ENCODE measurements at places on chromosomes 12 and 14.

GRCh38 chr12:117119592-117120198 is 20.5 kb upstream of the TESC start:
- no peak for DNase-seq

DNA sequence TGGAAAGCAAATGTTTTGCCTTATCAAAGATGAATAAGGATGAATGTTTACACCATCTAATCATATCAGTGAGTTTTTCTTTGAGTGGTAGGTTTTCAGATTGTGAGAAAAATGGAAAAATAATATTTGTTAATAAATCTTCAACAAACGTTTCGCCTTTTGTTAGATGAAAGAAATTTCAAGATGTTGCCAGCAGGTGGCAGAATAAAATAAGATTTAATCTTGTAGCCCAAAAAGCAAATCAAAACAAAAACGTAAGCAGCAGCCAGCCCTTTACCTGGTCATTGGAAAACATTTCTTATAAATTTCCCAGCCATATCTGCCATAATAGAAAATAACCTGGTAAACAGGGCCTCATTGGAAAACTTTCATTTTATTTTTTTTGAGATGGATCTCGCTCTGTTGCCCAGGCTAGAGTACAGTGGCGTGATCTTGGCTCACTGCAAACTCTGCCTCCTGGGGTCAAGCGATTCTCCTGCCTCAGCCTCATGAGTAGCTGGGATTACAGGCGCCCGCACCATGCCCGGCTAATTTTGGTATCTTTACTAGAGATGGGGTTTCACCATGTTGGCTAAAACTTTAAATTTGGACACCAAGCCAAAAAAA is 15.4 kb upstream of the TMEM120B start:
- peak; percentile 52 for DNase-seq

DNA sequence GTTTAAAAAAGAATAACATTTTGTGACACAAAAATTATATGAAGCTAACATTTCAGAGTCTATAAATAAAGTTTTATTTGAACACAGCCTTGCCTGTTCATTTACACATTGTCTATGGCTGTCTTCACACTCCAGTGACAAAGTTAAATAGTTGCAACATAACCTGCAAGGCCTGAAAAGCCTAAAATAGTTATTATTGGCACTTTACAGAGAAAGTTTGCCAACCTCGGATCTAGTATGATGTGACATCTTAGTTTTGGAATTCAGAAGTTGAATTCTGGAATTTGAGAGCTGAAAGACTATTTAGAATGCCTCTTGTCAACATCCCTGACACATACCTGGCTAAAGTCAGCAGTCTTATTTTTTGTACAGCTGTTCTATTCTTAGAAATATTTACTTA is 68.3 kb downstream of the DYRK2 start:
- DNase-seq: peak; percentile 23

DNA sequence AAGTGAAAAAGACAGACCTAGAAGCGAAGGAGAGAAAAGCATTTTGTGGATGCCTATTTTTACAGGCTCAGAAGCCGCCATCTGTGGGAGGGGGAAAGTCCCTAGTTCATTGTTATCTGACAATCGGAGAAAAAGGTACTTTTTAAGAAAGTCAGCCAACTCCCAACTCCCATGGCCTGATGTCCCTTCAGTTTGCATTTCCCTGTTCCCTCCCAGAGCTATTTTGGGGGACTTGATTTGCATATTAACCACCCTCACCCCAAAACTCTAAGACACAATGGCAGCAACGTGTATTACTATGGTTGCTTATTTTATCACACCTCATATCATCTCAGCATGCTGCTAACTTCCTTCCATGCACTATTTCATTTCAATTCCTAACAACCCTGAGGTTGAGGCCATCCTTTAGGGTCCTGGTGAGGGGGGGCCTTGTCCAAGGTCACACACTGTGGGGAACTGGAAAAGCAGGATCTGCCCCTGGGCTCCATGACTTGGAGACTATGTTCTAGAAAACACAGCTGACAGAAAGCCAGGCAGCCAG is 18.7 kb downstream of the HVCN1 start:
- DNase-seq: no peak

DNA sequence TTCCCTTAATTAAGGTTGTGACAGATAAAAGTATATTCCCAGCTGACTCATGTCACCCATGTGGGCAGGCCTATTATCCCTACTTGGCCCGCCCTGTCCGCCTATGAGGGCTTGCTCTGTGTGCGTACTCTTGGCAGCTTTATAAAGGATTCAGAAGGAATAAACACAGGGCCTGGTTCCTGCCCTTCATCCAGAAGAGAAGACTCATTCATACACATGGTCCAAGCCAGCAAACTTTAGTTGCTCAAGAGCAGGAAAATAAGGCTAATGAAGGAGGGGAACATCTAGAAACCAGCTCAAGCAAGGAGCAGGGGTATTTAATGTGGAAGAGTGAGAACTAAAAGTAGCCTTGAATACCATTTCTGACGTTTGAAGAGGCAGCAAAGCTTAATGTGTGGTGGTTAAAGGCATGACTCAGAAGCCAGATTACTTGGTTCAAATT is 141.9 kb downstream of the CRADD start:
- DNase-seq: no peak

GRCh38 chr14:93709249-93709648 is 79.0 kb downstream of the PRIMA1 start:
- no peak for DNase-seq

DNA sequence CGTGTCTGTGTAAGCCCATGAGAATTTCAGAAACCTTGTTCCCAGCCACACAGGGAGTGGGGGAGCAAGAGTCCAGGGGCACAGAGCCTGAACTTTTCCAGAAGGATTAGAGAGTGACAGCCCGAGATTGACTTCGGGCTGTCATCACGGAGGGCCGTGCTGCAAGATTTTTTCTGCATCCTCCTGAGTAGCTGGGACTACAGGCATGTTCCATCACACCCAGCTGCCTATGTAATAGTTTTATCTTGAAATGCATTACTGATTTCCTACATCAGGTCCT is 14.4 kb downstream of the EVL start:
- DNase-seq: no peak

DNA sequence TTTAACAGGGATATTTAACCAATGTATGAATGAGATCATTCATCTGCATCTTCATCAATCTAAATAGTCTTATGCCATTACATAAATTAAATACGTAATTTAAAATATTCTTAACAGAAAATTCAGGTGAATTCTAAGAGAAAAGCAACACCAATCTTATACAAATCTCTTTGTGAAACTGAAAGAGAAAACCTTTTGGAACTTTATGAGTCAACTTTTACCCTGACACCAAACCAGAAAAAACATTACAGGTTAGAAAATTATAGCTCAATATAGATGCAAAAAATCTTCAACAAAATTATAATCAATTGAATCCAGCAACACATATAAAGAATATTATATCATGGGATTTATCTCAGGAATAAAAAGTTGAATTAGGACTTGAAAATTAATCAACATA is 3.4 kb downstream of the GLIPR1L1 start:
- no peak for DNase-seq

GRCh38 chr12:9340422-9341259 is 132.4 kb upstream of the PZP start:
- no peak for DNase-seq

DNA sequence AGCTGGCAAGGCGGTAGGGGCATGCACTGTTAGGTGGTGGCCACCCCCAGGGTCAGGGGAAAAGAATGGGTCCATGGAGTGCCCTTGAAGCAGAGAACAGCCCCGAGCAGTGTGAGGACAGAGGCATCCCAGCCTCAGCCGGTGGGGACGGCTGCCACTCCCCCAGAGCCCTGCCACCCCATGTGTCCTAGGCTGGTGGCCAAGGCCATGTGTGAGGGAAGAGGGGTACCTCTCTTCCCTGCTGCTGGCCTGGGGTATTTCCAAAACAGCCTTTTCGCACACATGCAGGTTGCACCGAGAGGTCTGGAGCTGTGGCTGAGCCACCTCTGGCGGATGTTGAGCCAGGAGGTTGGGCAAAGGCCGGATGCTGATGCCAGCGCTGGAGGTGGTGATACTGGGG is 19.9 kb downstream of the RFLNA start:
- no peak for DNase-seq

- DNase-seq: peak; percentile 24
Observed at GRCh38 chr12:89439941-89440340, 84.7 kb downstream of the GALNT4 start.

DNA sequence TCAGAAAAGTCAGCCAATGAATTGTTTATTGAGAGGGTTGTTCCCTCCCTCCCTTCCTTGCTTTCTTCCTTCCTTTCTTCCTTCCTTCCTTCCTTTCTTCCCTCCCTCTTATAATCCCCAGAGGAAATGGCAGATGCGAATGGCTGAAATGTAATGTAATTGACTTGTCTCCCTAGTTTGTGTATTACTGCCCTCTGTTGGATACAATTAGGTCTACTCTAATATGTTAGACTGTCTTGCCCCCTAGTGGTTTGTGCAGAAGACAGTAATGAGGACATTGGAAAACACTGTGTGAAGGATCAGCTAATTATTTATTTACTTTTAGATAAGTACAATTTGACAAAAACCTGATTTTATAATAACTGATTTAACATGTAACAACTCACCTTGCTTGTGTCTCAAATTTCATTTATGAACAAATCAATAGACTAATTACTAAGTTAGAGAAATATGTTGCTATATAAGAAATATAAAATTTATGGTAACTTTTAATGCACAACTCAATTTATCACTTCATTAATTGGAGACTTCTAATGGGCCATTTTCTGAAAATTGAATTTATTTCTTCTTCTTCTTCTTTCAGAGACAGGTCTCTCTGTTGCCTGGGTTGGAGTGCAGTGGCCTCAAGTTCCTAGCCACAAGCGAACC is 229.8 kb upstream of the LRIG3 start:
- DNase-seq: no peak

GRCh38 chr12:75705749-75706711 is 194.6 kb upstream of the KRR1 start:
- no peak for DNase-seq

DNA sequence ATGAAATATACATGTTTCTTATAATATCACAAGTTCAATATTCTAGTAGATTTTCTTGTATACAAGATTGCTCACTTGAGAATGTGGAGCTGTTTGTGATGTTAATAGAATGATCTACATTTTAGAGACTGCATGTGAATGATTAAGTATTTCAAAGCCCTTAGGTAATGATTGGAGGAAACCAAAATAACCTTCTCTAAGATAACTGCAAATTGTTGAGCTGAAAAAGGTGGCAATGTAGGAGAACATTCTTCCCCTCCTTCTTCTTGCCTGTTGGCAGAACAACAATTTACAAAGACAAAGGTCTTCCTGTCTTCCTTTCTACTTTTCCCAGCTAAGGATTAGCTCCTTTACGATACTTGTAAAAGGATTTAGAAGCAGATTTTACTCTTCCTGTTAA is 2.0 kb upstream of the CLEC6A start:
- DNase-seq: no peak

- no peak for DNase-seq
Observed at GRCh38 chr14:100410056-100410565, 87.0 kb downstream of the SLC25A47 start.

GRCh38 chr12:109580272-109580671 is 6.7 kb downstream of the MVK start:
- no peak for DNase-seq

- DNase-seq: no peak
Observed at GRCh38 chr12:57131896-57132744, 3.8 kb downstream of the LRP1 start.

DNA sequence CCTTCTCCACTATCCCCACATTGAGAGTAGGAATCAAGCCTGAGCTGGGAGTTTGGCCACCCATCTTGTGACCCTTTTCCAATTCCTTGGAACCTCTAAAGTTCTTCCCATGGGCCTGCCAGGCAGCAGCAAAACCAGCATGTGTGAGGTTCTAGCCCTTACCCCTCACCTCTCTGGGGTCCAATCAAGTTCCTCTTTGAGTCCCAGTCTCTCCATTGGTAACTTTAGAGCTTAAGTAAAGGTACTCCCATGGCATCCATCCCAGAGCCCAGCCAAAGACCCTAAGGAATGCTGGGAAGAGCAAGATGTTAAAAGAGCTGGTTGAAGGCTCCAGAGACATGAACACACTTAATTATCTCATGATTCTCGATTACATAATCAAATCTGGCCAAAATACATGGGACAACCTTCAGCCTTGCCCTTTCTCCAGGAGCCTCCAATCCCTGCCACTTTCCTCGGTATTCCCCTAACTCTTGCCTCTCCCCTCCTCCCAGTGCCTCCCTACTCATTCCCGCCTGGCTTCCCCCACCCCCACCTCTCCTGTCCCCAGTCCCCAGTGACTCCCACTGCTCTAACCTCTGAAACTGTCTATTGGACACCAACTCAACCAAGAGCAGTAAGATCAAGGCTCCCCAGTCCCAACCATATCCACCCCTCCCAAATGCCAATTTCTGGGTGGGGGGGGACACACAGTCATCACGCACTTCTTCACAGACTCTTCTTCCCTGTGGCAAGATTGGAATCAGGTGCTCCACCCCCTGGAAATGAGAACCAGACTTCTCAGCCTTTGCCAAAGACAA is 4.8 kb upstream of the TNS2 start:
- no peak for DNase-seq

DNA sequence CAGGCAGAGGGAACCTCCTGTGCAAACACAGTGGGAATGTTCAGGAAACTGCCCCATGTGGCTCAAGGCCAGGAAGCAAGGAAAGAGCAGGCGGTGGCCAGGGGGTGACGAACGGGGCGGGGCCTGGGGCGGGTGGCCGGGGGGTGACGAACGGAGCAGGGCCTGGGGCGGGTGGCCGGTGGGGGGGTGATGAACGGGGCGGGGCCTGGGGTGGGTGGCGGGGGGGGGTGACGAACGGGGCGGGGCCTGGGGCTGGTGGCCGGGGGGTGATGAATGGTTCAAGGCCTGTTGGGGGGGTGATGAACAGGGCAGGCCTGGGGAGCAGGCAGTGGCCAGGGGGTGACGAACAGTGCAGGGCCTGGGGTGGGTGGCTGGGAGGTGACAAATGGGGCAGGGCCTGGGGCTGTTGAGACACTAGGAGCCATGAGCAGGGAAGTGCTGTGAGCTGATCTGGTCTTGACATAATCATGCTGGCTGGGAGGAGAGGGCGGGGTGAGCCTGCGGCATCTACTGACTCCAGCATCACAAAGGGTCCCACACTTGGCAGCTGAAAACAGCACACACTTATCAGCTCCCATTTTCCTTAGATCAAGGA is 62.7 kb upstream of the FBRSL1 start:
- DNase-seq: no peak

Measured in hepatic stellate cell (primary cell).